ENCODE measurements at places on chromosomes 12 and 14.

- no peak for DNase-seq
These were observed 174.5 kb upstream of the CNOT2 start for GRCh38 chr12:70068743-70069142.

GRCh38 chr12:125773033-125773640 lies 707.9 kb downstream of the AACS start:
- no peak for DNase-seq

GRCh38 chr14:104644656-104645378 lies 40.2 kb upstream of the TMEM179 start:
- no peak for DNase-seq

DNA sequence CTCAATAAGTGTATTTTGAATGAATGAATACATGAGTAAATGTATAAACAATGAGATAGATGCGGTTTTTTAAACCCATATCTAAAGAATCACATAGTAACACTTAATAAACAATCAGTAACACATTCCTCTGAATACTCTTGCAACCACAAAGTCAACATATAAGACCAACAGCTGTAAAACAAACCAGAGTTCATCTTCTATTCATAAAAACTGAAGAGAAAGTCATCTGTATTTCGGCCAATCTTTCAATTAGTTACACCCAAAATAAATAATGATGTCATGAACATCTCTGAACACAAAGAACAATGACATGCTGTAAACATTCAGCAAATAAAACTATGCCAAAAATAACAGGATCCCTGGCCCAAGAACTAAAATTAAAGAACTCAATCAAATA lies 47.2 kb downstream of the ARMH4 start:
- DNase-seq: no peak

DNA sequence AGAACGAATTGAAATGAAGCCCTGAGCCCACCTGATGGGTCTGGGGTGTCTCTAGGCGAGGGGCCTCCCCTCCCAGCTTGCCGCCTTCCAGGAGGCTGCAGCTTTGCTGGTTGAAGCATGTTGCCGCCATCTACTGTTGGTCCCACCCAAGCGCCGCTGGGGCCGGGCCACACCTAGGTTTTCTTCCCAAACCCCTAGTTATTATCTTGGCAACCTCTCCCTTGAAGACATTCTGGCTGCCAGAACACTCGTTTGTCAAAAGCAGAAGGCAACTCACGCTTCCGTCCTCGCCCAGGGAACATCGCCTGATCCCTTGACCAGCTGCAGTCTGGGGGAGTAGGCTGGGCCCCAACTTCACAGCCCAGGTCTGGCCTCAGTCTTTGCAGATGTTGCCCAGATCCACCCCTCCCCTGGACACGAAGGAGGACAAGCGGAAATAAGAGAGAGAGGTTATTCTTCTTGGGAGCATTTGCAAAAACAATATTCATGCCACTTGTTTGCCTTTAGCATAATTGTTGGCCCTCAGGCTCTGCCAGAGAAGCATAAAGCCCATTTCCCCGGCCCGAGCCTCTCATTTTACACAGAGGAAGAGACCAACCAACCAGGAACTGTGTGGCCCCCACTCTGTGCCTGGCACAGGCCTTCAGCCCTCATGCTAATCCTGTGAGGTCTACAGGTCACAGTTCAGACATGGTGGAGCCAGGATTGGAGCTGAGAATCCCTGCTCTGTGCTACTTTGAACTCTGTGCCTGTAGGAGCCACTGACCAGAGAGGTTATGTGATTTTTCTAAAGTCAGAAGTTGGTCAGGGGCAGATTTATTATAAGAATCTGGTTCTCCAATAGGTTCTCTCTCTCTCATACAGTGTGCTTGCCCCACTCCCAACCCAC lies 6.8 kb downstream of the EMP1 start:
- peak; percentile 59 for DNase-seq

GRCh38 chr12:112518365-112518735 lies 99.6 kb downstream of the PTPN11 start:
- DNase-seq: no peak

DNA sequence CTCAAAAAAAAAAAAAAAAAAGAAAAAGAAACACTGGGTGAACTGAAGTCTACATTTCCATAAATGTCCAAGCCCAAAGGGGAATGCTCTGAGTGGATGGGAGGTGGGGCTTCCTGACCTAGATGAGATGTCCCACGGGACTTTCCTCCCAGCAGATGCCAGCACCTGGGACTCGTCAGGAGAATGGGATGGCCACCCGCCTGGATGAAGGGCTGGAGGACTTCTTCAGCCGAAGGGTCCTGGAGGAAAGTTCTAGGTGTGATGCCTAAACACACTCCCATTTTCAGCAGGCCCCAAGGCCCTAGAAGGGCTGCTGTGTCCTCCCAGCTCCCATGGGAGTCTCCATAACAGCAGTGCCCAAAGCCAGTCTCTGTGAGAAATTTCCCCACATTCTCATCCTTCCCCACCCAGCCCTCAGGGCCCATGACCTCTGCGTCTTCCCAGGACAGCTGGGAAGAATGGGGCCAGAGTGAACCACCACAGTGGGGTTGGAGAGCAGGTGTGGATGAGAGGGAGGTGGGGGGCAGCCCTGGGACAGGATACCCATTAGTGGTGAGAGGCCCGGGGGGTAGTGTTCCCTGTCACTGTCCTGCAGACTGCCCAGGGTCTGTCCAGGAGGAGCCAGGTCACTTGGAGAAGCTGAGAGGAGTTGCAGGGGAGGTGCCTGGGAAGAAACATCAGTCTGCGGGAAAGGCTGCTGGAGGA lies 7.1 kb upstream of the CPNE6 start:
- no peak for DNase-seq

DNA sequence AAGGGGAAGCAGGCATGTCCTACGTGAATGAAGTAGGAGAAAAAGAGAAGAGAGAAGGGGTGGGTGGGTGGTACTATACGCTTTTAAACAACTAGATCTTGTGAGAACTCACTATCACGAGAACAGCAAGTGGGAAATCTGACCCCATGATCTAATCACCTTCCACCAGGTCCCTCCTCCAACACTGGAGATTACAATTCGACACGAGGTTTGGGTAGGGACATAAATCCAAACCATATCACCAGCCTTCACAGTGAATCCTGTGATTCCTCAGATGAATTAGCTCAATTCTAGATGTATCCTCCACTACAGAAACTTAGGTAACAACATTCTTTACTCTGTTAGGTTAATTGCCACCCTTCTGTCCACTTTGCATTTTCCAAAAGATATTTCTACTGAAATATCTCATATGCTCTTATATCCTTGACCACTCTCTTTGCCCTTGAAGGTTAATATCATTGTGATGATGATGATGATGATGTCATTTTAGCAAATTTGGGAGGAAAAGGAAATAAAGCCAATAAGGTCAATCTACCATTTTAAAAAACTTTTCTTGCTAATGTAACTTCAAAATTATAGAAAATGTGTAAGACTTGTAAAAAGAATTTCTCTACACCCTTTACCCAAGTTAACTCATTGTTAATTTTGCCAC lies 23.2 kb upstream of the CCNT1 start:
- DNase-seq: no peak

DNA sequence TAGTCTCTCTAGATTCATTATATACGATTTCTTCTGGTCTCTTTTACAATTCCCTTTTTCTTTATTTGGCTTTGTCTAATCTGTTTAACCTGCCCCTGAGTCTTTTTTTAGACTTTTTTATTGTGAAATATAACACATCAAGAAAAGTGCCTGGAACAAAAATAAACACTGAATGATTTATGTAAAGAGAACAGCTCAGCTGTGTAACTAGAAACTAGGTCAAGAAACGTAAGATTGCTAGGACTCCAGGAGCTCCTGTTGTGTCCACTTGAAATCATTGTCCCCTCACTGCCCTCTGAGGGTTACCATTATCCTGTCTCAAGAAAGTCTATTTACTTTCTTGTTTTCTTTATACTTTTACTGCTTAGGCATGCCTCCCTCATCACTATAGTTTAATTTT lies 23.1 kb downstream of the EXD2 start:
- no peak for DNase-seq

- no peak for DNase-seq
These were observed 13.7 kb upstream of the ZNF740 start for GRCh38 chr12:53166837-53167236.

All from hindlimb muscle (tissue), 1 donor.